ENCODE measurements at places on chromosomes 5 and 9.

GRCh38 chr9:107933097-107933496, 443.5 kb upstream of the KLF4 start:
- no peak for DNase-seq

DNA sequence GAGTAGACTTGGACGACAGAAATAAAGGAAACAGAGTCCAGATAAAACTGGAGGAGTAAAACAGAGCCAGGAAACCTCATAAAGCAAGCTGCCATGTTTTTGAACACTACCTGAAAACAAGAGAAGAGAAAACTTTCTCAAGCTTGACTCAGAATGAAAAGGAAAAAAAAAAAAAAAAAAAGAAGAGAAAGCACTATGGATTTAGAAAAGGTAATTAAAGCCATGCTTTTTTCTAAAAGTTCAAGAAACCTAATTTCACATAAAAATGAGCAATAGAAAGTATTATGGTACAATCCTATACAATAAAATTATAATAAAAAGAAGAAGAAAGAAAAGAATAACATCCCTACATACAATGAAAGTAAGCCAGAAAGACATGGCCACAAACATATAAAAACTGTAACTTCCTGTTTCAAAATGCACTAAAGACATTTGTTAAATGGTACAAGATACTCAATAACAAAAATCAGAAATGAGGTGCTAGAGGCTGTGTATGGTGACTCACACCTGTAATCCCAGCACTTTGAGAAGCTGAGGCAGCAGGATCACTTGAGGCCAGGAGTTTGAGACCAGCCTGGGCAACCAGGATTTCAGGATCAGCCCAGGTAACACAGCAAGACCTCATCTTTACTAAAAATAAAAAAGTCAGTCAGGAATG, 129.5 kb downstream of the SIL1 start:
- DNase-seq, result no peak

- no peak for DNase-seq
Measured at GRCh38 chr5:178536541-178537466, 53.4 kb downstream of the COL23A1 start.

DNA sequence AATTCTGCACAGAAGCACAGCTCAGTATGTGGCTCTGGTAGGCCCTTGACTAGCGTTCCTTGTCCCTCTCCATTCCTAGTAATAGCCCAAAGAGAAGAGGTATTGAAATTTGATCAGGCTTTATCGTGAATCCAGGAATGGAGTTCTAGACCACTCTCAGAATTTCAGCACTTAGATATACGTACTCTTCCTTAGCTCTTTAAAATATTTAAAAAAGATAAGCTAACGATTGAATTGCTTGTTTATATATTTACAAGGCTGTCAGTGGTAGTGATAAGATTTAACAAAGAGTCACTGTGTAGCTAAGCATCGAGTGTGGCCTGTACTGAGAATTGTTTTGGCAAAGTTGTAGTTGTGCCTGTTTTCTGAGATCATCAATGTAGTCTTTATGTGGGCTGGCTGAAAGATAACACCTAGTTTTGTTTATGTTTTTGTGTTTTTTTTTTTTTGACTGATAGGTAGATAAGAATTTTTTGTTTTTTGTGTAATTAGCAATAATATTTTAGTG, 2.5 kb downstream of the KIAA1958 start:
- DNase-seq, result no peak

GRCh38 chr9:116984111-116984510, 297.0 kb downstream of the TRIM32 start:
- no peak for DNase-seq

- no peak for DNase-seq
Measured at GRCh38 chr9:21965401-21965951, 28.7 kb downstream of the CDKN2A start.

DNA sequence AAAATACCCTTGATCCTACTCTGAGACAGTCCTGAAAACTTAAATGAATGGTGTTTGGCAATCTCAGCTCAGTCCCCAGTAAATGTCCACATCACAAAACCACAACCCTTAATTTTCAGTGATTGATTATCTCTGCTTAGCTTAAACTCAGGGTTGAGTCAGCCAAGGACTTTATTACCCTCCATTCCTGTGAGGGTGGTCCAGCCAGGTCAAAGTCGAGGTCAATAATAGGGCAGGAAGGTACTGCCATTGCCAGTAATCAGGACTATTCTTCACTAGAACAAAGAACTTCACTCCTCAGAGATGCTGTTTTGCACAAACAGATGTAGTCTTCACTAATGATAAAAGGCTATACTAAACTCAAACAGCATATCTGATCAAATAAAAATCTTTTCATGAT, 499.4 kb downstream of the ISL1 start:
- no peak for DNase-seq

DNA sequence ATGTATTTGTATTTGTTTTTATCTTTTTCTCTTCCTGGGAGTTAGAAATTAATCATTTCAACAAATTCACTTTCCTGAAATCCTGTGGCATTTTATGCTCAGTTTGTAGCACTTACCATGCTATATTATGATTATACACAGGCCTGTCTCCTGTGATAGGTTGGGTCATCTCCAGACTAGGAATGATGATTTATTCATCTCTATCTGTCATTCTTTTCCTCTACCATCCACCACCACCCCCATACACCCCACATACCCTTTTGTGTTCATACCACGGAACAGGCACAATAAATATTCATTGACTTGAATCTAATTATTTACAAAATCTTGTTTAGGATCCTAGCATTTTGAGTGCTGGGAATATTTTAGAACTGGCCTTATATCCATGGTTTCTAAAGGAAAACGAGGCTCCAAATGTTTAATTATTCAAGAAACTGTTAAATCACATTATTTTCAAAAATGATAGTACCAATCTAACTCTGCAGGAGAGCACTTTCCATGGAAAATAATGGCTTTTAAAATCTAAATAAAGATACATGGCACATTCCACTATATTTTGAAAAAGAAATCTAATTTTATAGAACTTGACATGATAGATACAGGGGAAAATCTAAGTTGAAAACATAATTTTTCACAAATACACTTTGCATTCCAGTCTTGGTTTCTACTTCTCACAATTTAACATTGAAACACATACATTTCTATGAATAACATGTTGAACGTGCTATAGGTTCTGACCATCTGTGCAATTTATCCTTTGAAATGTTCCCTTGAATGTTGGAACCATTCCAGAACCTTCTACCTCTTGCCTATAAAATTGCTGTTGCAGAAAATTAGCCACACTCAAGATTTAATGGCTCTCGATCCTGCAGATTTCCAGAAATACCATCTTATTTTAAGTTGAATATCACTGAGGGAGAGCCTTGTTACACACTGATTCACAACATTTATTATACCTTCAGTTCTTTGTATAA, 89.3 kb downstream of the STARD4 start:
- no peak for DNase-seq

DNA sequence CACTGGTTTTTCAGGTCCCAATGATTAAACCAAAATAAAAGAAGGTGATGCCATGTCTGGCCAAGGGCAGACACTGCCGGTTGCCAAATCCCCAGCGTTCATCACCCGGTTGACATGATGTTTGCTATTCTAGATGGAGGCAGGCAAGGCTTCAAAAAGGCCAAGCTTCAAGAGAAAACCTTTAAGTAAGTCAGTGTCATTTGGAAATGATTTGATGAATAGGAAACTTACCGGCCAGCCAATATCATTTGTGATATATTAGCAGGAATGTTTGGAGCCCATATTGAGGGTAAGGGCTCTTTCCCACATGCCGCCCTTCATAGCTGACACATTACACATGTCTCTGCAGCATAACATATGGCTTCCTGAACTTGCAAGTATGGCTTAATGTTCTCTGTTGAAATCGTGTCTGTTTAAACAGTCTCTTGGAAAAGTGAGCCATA, 89.5 kb upstream of the TTC23L start:
- no peak for DNase-seq
